ENCODE measurements at places on chromosomes 1 and 21. TPM values are rescaled to one million over a fixed set of nuclear protein-coding genes. Genes with fewer than 3 reads are reported as not detected.

DNA sequence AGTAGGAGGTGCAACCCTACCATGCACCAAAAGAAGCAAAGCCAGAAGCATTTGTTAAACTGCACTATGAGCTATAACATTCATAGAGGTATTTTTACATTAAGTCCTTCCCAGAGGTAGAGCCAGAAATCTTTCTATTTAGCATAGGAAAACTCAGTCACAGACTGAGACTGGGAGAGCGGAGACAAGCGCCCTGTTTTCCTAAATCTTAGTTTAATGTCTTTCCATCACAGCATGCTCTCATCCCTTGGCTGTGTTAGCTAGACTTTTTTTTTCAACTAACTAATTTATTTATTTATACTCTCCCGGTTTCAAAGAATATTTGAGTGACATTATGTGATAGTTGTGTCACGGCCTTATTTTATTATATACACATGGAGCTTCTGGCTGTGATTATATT lies 304.1 kb downstream of the LMX1A start:
- H3K27me3 ChIP-seq: peaks cover 19% of the 10 kb centered on the region
- no peaks in the 10 kb centered on the region for H3K36me3 ChIP-seq
- no peak overlapping the region for H3K27ac ChIP-seq
- peaks cover 2% of the 10 kb centered on the region for H3K4me1 ChIP-seq

The FAM78B gene
- total RNA-seq: 3.1 TPM

DNA sequence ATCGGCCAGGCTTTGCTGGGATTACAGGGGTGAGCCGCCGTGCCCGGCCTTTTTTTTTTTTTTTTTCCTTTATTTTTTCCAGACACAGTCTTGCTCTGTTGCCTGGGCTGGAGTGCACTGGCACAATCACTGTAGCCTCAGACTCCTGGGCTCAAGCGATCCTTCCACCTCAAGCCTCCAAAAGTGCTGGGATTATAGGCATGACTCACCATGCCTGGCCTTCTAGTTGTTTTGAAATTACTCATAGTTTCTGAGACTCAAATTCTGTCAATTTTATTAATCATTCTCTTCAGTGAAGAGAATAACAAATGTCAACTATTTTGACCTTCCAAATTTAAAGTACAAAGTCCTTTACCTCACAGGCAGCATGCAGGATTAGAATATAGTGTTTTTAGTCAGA lies 374.5 kb downstream of the PLA2G4A start:
- no peaks in the 10 kb centered on the region for H3K27me3 ChIP-seq
- no peaks in the 10 kb centered on the region for H3K36me3 ChIP-seq
- no peak overlapping the region for H3K4me3 ChIP-seq
- H3K27ac ChIP-seq: no peak overlapping the region
- no peaks in the 10 kb centered on the region for H3K4me1 ChIP-seq

The RNU1-3 gene
- total RNA-seq: 3,923 TPM

The MMP23B gene
- 5.3 TPM for total RNA-seq

GRCh38 chr1:183648042-183648441 lies 5.1 kb downstream of the APOBEC4 start:
- no peak overlapping the region for H3K4me3 ChIP-seq
- no peaks in the 10 kb centered on the region for H3K36me3 ChIP-seq
- H3K4me1 ChIP-seq: peaks cover 10% of the 10 kb centered on the region
- no peaks in the 10 kb centered on the region for H3K27me3 ChIP-seq
- no peak for DNase-seq

DNA sequence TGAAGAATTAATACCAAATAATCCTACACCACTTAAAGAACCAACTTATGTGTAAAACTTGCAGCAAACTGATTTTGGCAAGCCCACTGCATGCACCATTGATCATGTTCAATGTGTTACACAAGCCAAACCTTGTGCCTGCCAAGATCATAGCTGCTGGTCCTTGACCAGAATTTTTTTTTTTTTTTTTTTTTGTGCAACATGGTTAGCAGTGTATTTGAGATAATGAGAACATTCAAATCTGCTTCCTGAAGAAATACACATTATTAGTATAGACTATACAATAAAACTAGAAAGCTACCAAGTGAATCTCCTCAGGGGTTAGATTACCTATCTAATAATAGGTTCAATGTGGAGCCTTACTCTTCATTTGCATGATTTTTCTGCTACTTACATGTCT lies 421.0 kb downstream of the MRPL39 start:
- H3K4me3 ChIP-seq: no peak overlapping the region
- no peak for DNase-seq
- H3K27me3 ChIP-seq: no peaks in the 10 kb centered on the region
- no peak overlapping the region for H3K27ac ChIP-seq
- H3K4me1 ChIP-seq: no peaks in the 10 kb centered on the region
- H3K36me3 ChIP-seq: no peaks in the 10 kb centered on the region

The KCNN3 gene
- total RNA-seq: 0.36 TPM

The REN gene
- total RNA-seq: not detected

- no peaks in the 10 kb centered on the region for H3K27me3 ChIP-seq
- H3K27ac ChIP-seq: no peak overlapping the region
- DNase-seq: no peak
- no peak overlapping the region for H3K4me3 ChIP-seq
These were observed 258.8 kb upstream of the NCAM2 start for GRCh38 chr21:20739421-20739820.

The PADI2 gene
- total RNA-seq: 0.50 TPM

The GSTM4 gene
- total RNA-seq: 21.2 TPM
